ENCODE measurements at places on chromosomes 12 and 14.

GRCh38 chr12:43104494-43104893, 447.5 kb downstream of the ADAMTS20 start:
- peak; percentile 71 for DNase-seq

- DNase-seq, result no peak
These were observed 11.6 kb downstream of the RBM19 start for GRCh38 chr12:113954547-113954946.

DNA sequence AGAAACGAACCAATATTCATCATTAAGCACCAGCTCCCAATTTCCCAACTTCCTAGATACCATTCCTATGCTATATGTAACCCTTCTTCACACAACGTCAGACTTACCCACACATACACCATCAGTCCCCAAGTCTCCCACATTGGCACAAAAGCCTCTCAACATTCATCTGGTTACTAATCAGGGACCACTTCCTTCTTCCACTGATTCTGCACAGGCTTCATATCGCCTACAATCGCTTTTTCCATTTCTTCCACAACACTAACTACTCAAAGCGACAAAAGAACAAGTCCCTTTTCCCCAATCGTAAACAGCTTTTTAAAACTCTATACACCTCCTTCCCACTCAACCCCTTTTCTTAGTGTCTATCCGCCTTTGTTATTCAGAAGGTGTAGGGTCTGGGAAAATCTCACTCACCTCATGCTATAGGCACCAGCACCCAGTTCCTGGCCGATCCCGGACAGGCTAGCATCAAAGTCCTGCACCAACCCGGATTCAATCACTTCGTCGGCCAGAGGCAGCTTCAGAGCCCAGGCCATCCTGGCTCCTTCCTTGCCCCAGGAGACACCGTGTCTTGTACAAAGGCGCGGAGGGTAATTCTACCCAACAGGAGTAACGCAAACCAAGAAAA, 936 bp downstream of the TFCP2 start:
- DNase-seq, result peak; percentile 16

DNA sequence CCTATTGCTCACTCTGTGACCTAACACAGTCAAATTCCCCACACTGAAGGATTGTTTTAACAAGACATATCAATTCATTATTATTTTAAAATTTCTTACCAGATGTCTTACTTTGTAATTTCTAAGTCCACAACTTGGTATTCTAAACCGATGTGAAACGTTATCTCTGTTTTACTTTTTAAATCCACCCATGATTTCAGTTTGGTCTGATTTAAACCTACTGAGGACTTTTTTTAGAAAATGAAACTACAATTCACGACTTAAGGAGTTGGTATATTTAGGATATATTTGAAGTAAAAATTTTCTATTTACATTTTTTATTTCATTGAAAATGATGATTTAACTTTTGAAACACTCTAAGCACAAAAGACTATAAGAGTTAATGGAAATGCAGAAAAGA, 35.1 kb upstream of the GRIP1 start:
- DNase-seq, result no peak

- peak; percentile 35 for DNase-seq
These were observed 19.7 kb upstream of the NGB start for GRCh38 chr14:77290705-77291104.

DNA sequence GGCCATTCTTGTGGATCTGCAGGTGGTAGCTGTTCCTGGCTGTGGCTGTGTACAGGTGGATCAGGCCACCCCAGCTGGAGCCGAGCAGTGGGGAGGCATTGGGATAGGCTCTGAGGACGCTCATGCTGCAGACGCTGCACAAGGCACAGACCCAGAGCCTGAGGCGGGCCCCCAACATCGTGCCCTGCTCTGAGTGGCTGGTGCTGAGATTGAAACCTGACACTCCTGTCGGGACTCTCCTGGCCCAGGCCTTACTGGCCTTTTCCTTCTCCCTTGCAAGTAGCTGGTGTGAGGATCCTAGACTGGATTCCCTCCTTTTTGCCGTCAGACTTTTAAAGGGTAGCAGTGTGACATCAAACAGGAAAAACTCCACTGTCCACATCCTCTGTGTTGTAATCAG, at the start of gene FGF23:
Gene FGF23 (minus strand): TSS at position 308 of the 400 bp plus-strand sequence. CDS start 130 bp downstream, at position 178.
- DNase-seq, result peak; percentile 41

GRCh38 chr14:93994919-93995682, 2.0 kb upstream of the CCDC197 start:
- peak; percentile 79 for DNase-seq

DNA sequence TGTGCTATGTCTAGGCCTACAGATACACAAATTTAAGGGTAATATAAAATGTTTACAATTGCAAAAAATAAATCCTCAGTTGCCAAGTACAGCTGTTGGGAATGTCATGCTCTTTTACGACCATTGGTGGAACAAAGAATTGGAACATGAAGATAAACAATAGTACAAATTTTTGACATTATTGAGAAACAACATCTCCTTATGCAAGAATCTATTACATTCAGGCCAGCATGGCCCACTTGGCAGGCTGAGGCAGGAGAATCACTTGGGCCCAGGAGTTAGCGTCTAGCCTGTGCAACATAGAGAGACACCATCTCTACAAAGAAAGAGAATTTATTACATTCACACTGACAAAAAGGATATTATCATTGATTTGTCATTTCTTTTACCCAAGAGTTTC, 135.9 kb upstream of the NTF3 start:
- DNase-seq, result no peak

DNA sequence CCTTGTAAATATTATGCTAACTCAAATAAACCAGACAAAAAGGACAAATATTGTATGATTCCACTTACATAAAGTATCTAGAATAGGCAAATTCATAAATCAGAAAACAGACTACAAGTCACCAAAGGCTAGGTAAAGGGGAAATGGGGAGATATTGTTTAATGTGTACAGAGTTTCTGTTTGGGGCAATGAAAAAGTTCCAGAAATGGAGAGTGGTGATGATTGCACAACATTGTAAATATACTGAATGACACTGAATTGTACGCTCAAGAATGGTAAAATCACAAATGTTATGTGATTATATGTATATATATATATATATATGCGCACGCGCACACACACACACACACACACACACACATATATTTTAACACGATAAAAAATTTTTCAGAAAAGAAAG, 182.5 kb downstream of the SLC2A13 start:
- no peak for DNase-seq

- DNase-seq, result no peak
These were observed 606 bp downstream of the PRIMA1 start for GRCh38 chr14:93787465-93788292.

DNA sequence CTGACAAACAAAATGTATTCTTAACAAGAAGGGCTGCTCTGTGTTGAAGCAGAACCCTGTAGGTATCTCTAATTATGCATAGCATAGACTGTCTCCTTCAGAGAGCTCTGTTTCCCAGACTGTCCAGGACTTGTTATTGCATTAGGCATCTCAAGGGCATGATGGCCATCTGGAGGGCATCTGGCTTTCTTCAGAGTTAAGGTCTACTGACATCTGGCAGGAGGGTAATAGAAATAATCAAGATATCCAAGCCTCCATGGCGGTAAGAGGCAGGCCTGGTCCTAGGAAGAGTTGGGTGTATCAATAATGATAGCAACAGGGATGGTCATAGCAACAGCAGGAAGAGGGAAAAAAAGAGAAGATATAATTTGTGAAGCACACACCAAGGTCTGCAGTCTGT, 161.2 kb downstream of the TTC8 start:
- DNase-seq, result no peak

- peak; percentile 25 for DNase-seq
These were observed 40.5 kb upstream of the USP44 start for GRCh38 chr12:95591731-95592130.

- peak; percentile 99 for DNase-seq
These were observed at the start of gene KRT80 for GRCh38 chr12:52191841-52192791. TSS of gene KRT80 (minus strand) at chr12:52192014. CDS start at chr12:52191902, 112 bp downstream.

GRCh38 chr12:120366845-120367232, 2.1 kb downstream of the MSI1 start:
- no peak for DNase-seq

GRCh38 chr14:77324289-77324688, 3.5 kb downstream of the GSTZ1 start:
- DNase-seq, result no peak

DNA sequence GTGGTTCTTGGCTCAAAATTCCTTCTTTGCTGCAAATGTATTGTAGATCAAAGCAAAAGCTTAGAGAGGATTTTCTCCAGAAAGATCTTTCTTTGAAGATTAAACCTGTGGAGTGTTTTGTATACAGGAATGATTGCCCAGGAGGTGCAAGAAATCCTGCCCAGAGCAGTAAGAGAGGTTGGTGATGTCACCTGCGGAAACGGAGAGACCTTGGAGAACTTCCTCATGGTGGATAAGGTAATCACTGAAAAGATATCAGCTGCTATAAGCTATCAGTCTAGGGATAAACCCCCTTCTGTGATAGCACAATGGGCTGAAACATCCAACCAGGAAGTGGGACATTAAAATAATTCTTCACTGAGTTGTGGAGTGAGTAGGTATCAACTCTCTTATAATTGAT, 85.7 kb downstream of the MYRFL start:
- DNase-seq, result no peak

- DNase-seq, result no peak
These were observed 61.3 kb downstream of the CHGA start for GRCh38 chr14:92984082-92984788.

DNA sequence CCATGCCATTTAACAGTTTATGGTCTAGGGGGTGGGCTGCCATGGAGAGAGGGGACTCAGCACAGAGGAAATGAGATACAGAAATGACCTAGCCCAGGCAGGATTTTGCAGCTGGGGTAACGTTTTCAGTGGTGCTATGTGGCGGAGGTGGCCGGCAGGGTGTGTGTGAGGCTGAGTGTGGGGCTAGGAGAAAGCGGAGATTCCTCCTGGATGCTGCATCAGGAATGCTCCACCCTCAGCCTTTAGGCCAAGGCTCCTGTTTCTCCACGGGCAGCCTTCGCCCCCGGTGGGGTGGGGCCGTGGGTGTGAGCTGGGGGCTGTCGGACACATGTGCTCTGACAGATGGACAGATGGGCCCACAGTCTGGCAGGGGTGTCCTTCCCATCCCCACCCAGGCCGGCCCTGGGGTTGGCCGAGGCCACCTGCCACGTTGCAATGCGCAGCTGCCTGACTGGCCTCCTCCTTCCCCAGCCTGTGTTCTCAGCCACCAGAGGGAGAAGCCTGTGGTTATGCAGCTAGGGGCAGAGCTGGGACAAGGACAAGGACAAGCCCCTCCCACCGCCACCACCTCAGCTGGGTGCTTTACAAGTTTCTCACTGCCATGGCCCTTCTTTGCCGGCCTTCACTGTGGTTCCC, 44.3 kb downstream of the TEAD4 start:
- DNase-seq, result no peak

DNA sequence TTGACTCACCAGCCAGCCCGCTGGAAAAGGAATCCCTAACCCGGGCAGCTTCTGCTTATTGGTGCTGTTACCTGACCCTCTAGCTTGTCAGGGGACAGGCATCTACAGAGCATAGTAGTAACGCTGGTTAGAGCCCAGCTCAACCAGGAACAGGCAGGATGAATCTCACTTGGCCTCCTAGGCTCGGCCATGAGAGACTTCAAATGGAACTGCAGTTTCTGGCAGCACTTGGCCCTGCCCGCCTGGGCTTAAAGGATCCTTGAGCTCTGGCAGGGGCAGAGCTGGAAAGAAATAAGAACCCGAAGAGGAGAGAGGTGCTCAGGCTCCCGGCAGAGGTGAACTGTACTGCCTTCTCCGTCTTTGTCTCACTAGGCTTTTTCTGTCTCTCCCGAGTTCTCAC, 2.3 kb upstream of the LHX5 start:
- DNase-seq, result no peak

GRCh38 chr14:44895716-44896115, 66.0 kb downstream of the KLHL28 start:
- peak; percentile 91 for DNase-seq

DNA sequence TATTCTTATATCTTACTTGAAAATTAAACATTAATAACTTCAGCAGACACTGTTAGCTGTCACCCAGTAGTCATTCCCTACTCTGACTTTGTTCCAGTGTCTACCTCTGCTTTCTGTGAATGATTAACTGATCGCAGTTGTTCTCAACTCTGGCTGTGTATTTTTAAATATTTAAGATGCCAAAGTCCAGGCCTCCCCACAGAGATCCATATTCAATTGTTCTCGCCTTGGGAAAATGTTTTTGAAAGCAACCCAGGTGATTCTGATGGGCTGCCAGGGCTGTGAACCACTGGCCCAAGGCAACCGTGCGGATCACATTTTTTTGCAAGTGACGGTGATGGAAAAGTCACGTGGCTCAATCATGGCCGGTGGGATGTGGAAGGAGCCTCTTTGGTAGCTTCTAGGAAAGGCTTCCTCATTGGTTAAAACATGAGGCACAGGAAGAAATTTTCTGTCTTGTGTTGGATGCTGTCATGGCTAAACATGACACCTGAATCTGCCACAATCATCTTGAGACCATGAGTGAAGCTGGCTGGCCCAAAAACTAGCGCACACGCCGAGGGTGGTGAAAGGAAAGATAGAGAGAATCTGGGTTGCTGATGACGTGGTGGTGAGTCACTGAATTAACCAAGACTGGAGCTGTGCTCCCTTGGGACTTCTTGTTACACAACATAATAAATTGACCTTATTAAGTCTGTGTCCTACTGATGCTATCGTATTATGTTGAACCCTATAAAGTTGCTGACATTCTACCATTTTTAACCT, 37.2 kb downstream of the RDH12 start:
- DNase-seq, result peak; percentile 95

DNA sequence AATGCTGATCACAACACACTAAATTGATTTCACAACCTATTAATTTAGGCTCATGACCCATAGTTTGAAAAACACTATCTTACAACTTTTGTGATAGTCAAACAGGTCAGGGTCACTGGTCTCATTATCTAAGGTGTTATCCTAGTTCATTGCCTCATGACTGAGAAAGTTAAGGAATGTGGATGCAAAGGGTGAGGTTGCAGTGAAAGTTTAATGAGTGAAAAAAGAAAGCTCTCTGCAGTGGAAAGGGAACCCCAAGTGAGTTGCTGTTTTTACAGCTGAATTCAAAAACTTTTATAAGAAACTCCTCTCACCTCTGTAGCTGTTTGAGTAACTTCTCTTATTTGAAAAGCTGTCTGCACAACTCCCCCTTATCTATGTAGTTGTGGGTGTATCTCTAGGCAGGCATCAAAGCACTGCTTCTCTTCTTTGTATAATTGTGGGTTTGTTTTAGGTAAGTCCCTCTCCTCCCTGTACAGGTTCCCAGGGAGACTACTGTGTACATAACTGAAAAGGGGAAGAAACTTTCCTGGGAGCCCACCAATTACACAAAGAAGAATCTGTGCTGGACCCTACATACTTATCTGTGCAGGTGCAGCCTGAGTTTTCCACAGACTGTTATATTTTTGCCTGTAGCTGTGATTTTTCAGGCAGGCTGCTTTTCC, 18.9 kb downstream of the DNAL1 start:
- no peak for DNase-seq
